ENCODE measurements at places on chromosomes 6 and 20.

DNA sequence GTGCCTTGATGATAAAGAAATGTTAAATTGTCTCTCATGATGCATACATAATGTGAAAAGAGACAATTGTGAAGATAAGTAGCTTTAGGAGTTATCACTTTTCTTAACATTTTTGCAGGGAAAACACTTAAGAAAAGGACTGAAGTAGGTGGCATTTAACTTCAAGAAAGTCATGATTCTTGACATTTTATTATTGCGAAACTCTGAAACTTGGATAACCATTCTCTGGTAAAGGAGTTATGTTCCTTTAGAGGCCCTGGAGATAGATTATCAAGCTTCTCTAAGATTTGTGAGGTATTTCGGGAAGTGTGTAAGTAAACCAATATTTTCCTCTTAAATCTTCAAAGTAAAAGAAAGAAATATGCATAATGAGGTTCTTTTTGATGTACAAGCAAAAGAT lies 38.5 kb downstream of the HTR1B start:
- no peak for DNase-seq

- DNase-seq = no peak
Measured at GRCh38 chr6:134436950-134437349, 119.0 kb upstream of the SGK1 start.

DNA sequence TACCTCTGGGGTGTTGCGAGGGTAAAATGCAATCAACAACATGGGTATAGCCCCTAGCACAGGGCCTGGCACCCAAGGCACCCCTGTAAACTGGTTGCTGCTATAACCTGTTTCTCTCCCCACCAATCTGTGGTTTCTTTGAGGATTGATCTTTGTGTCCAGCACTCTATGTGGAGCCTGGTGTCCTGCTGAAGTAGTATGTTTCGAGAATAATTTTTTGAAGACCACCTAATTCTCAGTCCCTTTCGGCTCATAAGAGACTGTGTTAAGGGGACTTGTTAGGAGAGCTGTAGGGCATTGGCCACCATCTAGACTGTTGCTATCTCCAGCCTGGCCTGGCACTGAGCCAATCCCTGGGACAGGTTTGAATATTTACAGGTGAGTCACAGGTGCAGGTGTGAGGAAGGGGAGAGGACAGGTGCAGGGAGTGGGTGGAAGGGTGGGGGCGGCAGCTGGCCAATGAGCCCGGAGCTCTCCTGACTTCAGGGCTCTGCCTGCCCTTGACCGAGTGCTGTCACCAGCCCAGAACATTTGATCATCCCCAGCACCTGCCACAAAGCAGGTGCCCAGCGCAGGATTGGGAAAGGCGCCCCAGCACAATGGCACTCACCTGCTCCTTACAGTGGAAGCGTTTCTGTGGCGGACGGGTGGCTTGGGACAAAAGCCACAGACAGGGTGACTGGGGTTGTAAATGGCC lies 8.1 kb upstream of the C20orf144 start:
- no peak for DNase-seq

- DNase-seq = no peak
Measured at GRCh38 chr6:21639316-21639715, 45.8 kb downstream of the SOX4 start.

GRCh38 chr20:2335096-2335870 lies 39.5 kb downstream of the TGM3 start:
- DNase-seq = no peak

DNA sequence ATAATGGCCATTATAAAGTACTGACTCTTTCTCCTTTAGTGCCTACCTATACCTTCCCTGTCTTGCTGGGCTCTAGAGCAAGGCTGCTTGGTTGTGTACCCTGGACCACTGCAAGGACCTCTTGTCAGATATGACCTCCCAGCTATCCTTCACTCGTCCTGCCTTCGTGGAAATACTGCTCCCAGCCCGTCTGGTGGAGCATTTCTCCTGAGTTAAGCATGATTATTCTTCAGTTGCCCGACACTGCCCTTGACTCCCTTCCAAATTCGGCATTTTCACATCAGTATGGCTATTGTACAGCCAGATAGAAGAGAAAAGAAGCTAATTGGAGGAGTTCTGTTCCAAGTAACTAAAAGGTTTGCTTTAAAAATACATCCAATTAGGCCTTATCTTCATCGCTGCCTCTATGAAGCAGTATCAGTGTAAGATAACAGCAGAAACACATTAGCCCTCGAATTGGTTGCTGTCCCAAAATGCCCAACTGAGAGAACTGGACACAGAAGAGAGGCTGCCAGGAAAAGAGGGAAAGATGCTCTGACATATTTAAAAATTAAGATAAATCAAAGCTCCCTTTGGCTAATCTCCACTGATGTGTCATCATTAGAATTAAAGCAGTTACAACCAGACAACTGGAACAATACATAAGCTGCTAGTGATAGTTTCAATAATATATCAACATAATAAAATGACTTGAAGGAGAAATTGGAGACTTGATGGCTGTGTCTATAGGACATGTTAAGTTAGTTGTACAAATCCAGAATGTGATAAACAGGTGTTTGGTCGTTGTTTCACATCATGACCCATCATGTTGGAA lies 54.4 kb downstream of the OPRM1 start:
- DNase-seq = no peak

DNA sequence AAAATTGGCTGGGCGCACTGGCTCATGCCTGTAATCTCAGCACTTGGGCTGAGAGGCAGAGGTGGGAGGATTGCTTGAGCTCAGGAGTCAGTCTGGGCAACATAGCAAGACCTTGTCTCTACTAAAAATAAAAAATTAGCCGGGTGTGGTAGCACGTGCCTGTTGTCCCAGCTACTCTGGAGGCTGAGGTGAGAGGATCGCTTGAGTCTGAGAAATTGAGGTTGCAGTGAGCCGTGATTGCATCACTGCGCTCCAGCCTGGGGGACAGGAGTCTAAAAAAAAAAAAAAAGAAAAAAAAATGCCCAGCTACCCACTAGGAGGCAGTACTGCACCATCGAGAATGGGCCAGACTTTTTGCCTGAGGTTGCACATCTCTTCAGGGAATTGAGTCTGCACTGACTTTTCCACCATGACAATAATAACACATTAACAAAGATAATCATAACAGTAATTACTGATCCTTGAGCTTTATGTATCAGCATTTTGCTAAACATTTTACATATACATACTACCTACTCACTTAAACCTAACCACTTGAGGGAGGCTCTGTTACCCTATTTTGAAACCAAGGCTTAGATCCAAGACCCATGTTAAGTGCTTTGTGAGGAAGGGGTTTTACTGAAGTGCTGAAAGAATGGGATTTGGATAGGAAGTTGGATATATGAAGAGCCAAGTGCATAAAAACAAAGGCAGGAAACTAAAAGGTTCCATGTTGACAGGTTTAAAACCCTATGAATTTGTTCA lies 21.0 kb downstream of the SRSF3 start:
- DNase-seq = peak; percentile 33

- DNase-seq = no peak
Measured at GRCh38 chr6:11788043-11788442, 9.4 kb upstream of the ADTRP start.

DNA sequence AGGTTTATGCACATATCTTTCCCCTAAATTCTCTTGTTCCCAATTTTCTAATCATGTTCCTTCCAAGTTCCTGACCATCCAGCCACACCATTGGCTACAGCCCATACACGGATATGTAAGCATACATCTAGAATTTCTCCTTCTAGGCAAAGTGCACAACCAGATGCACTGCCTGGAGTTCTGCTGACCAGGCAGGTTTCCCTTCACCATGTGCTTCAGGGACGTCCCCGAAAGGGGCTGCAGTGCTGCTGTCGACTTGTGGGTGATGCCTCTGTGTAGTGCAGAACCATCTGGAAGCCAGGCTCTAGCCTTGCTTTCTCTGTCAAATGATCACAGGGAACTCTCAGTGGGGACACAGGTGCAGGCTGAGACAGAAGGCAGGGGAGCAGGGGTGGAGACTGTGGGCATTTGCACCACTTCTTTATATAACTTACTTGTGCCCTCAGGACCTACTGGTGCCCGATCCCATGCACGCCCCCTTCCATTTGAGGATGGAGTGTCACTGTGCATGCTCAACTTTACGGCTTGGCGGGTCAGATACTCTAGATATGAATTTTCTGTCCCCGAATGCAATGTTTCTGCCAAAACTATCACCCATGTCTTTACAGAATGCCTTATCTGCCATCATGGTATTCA lies 37.5 kb upstream of the SMOC2 start:
- no peak for DNase-seq

- peak; percentile 8 for DNase-seq
Measured at GRCh38 chr6:12957321-12958051, 240.9 kb downstream of the PHACTR1 start.

DNA sequence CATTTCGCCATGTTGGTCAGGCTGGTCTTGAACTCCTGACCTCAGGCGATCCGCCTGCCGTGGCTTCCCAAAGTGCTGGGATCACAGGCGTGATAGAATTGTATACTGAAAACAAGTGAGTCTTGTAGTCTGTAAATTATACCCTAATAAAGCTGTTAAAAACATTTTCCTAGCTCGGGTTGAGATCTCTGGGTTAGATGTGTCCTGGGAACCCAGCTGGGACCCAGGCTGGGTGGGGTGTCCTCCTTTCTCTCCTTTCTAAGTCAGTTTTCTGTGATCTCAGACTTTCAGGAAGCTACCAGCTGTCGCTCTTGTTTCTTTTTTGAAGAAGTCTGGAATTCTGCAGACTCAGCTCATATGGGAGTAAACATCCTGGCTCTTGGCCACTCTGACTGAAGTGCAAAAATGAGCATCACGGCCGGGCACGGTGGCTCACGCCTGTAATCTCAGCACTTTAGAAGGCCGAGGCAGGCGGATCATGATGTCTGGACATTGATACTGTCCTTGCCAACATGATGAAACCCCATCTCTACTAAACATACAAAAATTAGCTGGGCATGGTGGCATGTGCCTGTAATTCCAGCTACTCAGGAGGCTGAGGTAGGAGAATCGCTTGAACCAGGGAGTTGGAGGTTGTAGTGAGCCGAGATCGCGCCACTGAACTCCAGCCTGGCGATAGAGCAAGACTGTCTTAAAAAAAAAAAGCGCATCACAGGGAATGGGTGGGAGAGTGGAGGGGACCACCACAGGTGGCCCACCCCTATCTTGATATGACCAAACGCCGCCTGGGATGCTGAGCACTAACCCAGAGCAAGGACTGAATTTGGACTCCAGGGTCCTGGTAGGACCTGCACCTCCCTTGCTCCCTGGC lies 9.9 kb upstream of the PCIF1 start:
- no peak for DNase-seq

DNA sequence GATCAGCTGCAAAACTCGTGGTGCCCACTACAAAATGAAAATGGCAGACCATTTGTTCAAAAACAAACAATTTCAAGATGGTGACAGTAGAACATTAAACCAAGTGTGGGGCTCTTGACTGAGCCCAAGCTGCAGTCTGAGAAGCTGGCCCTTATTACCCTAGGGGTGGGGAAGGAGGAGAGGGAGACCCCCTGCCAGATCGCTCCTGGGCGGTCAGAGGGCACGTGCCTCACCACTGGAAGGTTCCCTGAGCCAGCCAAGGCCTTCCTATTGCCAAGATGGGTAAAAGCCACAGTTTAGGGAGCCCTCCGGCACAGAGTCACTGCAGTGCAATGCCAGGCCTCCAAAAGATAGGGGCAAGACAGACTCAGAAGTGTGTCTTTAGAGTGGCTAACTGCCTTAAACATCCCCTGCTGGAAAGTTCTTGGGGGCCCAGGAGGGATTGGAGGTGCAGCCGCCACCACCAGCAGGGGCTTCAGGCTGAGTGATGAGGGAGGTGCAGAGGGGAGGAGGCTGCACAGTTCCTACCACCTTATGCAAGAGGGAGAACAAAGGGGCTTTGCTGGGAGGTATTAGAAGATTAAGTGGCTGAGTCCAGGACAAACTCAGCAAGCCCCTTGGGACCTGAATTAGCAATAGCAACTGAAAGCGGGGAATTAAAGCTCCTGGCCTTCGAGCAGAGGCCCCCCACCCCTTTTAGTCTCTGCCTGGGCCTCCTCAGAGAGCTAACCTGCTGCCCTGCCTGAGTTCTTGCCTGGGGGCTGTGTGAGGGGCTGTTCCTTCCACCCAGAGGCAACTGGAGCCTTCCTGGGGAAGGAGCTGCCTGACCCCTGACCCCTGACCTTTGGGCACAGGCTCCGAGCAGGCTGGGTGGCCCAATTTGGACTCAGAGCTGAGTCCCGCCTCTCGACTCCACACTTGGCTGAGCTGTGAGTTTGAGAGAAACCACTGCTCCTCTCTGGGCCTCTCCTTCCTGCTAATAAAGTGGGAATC lies 88.4 kb downstream of the VEGFA start:
- DNase-seq = no peak

- DNase-seq = no peak
Measured at GRCh38 chr6:139882234-139882633, 507.8 kb upstream of the CITED2 start.

- DNase-seq = no peak
Measured at GRCh38 chr6:150756173-150756572, 109.3 kb upstream of the MTHFD1L start.

DNA sequence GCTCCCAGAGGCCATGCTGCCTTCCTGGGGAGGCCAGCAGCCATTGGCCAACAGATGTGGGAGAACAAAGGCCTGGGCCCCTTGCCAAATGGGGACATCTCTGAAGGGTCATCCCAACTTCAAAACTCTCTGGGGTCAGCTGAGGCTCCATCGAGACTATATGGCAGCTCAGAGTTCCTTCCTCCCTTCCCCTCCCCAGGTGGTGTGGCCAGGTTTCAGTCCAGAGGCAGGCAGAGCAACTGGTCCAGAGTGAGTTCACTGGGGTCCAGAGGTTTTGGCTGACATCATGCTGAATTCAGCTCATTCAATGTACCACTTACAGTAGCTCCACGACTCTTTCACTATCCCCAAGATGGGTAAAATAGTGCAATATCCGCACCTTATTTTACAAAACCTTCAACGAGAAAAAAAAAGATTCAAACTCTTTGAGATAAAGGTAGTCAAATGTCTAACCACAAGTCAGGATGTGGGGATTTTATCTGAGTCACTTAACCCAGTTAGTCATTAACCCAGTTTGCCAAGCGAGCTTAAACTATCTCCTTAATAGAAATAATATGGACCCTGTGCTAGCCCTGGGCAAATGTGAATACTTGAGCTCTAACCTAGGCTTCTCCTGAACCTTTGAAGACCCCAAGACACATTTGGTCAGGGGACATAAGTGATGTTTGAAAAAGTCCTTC lies 108.4 kb upstream of the PLEKHG1 start:
- DNase-seq = no peak

- peak; percentile 32 for DNase-seq
Measured at GRCh38 chr20:52783769-52784168, 188.4 kb upstream of the TSHZ2 start.

DNA sequence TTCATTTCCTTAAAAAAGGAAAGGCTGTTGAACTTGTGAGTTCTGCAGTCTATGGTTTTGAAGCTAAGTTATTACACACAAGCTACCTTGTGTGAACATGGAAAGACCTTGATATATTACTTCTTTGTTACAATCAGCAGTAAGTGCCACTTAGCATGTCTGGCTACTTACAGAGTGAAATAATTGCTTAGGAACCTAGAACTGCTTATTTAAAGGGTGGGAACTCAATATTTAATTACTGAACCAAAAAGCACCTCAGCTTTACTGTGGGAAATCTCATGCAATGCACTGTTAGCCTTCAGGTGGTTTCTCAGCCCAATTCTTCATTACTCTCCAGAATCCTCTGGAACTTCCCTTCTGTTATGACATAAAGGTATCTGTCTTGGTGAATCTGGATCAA lies 17.9 kb downstream of the PERP start:
- no peak for DNase-seq
